ENCODE measurements at places on chromosomes 7 and 10. TPM values are rescaled to one million over a fixed set of nuclear protein-coding genes. Genes with fewer than 3 reads are reported as not detected.

Gene METTL27
- total RNA-seq = 0.99 TPM

DNA sequence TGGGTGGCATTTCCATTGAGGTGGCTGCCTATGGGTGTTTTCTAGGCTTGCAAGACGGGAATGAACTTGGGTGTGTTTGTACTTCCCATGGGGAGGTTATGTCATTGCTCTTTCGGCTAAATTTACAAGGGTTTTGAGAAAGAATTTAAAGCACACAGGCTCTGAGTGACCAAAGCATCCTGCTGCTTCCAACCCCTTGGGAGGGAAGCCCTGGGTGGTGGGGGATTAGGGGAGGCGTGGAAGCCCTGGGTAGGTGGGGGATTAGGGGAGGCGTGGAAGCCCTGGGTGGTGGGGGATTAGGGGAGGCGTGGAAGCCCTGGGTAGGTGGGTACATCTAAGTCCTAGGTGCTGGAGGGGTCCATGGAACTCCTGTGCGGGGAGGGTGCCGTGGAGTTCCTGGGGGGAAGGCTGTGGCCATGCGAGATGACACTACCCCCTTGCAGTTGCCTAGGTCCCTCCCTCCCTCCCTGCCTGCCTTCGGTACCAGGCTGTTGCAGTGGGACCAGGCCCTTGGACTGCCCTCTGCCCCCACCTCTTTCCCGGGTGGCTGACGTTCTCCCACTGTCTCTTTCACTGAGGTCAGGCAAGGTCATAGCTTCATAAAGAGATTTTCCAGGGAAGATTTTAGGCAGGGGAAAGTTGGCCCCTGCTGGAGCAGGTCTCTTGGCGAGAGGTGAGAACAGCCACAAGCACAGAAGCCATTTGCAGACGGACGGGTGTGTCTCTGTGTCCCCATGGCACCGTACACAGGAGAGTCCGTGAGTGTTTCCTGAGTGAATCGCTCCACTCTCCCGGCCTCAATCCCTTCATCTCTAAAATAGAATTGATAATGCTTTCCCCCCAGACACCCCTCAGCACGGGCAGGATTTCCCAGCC, 19.5 kb downstream of the PRF1 start:
- no peak for DNase-seq

Gene ST8SIA6
- total RNA-seq = 0.87 TPM

Gene COX15
- 30.7 TPM for total RNA-seq

Gene CTAGE15
- not detected for total RNA-seq

Gene ECHDC3
- total RNA-seq = 34.5 TPM

GRCh38 chr7:21566094-21566493, 23.3 kb downstream of the DNAH11 start:
- DNase-seq = no peak

DNA sequence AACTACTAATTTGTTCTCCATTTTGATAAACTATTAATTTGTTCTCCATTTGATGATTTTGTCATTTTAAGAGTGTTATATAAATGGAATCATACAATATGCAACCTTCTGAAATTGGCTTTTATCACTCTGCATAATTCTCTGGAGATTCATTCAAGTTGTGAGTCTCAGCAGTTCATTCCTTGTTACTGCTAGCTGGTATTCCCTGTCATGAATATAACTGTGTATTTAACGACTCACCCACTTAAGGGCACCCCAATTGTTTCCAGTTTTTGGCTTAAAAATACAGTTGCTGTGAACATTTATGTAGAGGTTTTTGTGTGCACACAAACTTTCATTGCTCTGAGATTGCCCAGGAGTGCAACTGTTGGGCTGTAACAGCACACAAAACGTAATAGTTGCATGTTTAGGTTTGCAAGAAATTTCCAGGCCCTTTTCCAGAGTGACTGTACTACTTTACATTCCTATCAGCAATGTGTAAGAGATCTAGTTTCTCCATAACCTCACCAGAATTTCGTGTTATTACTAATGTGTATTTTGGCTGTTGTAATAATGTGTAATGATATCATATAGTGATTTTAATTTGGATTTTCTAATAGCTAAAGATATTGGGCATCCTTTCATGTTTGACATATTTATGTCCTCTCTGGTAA, 153.2 kb upstream of the ADCY1 start:
- DNase-seq = no peak

Gene SCIN
- total RNA-seq = not detected

DNA sequence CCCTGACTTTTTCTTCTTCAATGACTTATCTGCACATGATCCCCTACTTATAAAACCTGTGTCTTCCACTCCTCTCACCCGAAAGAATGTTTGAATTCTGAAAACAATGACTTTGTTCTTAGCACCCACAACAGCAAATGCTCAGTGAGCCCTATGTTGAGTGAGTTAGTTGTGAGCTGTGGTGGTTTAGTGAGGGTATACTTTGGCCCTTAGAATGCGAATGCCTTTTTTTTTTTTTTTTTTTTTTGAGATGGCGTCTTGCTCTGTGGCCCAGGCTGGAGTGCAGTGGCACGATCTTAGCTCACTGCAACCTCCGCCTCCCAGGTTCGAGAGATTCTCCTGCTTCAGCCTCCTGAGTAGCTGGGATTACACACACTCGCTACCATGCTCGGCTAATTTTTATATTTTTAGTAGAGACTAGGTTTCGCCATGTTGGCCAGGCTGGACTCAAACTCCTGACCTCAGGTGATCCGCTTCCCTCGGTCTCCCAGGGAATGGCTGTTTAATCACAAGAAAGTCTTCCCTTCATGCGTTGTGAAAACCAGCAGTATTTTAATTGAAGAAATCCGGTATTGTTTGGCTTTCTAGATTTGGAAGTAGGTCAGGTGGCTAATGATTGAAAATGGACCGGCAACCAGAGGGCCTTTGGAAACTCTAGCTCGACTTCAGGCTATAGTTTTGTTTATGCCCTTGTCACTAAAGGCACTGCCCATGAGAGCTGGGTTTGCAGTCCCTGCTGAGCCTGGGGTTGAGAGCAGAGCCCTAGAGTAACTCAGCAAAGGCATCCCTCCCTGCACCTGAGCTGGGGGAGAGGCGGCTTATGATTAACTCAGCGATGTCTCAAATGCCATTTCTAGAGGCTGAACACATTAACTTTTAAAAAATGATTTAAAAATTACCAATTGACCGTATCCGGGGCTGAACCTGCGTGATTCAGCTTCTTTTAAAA, 41.3 kb downstream of the CUX1 start:
- no peak for DNase-seq

DNA sequence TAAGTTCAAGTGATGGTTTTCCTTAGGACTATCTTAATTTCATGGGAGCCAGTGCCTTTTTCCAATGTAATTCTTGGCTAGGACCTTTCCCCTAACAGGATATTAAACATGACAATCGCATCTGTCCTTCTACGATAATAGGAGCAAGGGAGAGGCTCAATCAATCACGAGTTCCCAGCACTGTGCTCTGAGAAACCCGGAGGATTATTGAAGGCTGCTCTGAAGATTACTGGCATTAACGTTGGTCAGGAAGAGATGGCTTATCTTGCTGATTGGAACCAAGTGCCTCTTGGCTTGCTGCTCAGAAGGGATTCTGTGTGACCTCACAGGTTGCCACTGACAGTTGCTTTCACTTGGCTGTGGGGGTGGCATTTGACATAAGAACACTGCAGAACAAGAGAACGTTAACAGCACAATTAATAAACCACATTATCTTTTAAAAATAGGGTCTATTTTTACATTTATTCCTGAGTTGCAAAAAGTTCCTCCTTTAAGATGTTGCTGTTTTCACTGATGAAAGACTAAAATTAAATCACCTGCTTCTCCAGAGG, 252.1 kb upstream of the TAC1 start:
- no peak for DNase-seq

- no peak for DNase-seq
Observed at GRCh38 chr10:48769706-48770435, 85.2 kb downstream of the WDFY4 start.

Gene HOXA6
- 2.4 TPM for total RNA-seq

All from lung microvascular endothelial cell (primary cell).